Karpas-422 (cell line): ENCODE measurements at places on chromosomes 2 and 18.

DNA sequence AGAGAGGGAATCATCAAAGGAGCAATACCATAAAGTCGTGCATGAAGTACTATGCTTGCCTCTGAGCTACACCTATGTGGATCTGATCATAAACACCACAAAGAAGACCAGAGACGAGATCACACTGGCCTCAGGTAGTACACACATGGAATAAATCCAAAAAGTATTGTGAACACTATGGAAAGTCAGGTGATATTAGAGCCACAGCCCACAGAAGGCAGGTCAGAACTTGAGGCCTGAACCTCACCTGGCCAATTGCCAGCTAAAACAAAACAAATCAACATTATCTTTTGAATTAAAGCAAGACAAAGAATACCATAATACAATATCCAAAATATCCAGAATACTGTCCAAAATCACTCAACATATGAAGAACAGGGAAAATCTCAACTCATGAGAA is 371.1 kb downstream of the NCKAP5 start:
- DNase-seq: no peak

- DNase-seq: peak; percentile 59
Observed at GRCh38 chr18:50313031-50313607, 25.6 kb upstream of the CXXC1 start.

DNA sequence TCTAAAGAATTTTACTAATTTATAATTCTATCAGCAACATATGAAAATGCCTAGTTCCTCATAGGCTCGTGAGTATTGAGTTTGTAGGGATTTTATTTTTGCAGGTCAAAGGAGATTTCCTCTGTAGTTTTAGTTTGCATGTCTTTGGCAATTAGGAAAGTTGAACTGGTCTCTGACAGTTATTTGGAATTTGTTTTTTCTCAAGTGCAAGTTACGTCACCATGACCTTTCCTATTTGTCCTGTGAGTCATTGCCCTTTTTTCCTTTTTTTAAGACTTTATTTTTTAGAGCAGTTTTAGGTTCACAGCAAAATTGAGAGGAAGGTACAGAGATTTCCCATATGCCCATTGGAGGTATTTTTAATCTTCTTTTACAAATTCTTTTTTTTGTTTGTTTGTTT is 29.0 kb downstream of the RAMP1 start:
- DNase-seq: no peak

GRCh38 chr2:14451312-14451711 is 181.2 kb upstream of the LRATD1 start:
- DNase-seq: no peak

GRCh38 chr2:169301596-169302335 is 60.6 kb downstream of the LRP2 start:
- no peak for DNase-seq

DNA sequence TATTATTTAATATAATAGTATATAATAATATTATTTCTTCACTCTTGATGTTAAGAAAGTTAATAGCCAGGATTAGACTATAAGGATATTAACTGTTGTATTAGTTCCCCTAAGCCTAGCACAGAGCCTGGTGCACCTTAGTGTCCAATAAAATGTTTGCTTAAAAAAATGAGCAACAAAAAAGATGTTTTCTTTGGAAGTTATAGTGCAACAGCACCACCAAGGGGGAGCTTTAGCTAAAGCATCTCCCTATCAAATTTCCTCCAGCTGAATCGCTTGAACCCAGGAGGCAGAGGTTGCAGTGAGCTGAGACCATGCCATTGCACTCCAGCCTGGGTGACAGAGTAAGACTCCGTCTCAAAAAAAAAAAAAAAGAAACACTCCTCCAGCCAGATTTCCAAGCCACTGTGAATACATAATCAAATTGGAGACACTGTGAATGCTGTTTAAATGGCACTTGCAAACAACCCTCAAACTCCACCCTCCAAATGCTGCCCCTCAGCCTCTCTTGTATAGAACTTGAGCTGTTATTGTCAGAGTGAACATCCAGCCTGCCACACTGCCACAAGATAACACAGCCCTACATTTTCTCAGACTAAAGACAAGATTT is 221.9 kb downstream of the DYM start:
- peak; percentile 71 for DNase-seq

- DNase-seq: no peak
Observed at GRCh38 chr2:12884713-12885282, 168.1 kb downstream of the TRIB2 start.

DNA sequence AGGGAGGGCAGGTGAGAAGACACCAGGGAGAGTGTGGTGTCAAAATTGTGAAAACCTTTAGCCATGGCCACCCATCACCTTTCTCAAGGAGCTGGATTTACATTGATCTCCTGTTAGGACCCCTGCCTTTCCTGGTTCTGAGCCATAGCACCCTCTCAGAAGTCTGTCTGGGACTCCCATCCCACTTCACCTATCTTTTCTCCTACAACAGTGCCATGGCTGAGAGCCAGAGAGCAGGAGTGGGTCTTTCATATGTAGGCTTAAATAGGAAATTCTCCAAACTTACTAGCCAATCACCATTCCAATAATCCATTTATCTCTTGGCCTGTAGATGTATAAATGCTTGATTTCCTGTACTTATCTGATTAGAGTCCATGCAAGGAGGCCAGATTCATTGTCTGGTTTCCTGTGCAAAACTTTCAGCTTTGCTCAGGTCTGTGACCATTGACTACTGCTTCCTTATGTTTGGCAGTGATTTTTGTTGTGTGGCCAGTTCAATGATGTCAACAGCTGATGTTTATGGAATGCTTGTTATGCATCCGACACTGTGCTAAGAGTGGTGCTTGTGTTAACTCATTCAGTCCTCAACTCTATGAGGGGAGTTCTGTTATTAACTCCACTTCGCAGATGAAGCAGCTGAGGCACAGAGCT is 57.6 kb upstream of the IGFBP5 start:
- no peak for DNase-seq

DNA sequence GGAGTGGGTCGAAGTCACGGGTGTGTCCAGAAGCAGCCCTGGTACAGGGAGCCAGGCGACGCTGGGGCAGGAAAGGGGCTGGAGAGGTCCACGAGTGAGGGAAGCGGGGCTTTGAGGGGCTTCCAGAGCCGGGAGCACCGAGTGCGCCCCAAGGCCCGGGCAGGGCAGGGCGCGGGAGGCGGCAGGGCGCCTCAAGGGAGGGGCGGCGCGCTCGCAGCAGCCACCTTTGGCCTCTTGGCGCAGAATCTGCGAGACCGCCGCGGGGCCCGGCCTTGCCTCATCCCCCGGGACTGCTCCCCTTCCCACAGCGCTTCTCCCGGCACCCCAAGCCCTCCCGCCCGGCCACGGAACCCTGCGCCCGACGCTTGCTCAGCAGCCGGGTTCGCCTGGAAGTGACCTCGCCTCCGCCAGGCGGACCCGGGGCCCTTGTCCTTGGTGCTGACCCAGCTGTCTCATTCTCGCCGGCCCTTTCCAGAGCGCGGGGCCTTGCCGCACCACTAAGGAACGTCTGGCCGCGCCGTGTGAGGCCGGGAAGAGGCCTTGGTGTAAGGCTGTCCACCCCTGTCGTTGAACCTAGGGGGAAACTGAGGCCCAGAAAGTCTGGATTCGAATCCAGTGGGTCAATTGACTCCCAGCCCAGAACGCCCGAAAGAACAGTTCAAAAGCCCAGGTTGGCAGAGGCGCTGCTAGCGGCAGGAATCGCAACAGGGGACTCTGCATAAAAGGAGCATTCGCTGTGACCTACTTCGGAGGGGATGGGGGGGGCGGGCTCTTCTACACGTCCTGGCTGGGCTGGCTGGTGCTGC is 584 bp upstream of the DNER start:
- DNase-seq: peak; percentile 53

DNA sequence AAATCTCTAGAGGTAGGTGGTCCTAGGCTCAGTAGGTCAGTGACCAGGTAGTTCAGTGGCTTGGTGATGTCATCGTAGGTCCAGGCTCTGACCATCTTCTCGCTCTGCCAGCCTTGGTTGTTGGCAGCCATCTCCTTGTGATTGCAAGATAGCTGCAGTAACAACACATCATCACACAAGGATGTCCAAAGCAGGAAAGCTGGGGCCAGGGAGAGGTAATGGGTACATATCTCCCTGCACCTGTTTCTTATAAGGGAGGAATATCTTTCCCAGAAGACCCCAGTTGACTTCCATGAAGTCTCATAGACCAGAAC is 60.5 kb downstream of the ANKRD44 start:
- no peak for DNase-seq

DNA sequence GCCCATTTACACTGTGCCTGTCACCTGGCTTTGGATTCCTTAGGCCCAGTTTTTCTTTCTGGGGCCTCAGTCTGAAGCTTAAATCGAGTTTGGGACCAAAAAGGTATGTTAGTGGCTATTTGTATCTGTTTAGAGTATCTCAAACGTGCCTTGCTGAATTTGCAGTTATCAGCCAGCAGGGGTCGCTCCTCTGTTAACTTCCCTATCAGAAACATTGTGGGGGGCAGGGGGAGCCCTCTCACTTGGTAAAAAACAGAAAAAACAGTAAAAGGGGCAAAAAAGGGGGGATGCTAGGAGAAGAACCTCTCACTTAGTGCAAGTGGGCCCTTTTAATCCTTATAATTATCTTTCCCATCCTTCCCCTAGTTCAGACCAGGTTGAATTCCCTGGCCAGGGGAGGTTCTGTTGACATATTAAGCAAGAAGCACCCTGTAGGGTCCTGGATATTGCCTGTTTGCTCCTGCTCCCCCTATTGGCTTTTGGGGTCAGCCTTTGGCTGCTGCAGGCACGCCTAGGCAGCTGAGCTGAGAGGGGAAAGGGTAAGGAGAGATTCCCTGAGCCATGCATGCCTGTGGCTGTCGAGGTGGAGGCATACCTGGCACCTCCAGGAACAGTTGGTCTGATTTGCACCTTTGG is 8.8 kb upstream of the IFIH1 start:
- peak; percentile 54 for DNase-seq

- DNase-seq: no peak
Observed at GRCh38 chr2:19230626-19231025, 127.8 kb downstream of the OSR1 start.

DNA sequence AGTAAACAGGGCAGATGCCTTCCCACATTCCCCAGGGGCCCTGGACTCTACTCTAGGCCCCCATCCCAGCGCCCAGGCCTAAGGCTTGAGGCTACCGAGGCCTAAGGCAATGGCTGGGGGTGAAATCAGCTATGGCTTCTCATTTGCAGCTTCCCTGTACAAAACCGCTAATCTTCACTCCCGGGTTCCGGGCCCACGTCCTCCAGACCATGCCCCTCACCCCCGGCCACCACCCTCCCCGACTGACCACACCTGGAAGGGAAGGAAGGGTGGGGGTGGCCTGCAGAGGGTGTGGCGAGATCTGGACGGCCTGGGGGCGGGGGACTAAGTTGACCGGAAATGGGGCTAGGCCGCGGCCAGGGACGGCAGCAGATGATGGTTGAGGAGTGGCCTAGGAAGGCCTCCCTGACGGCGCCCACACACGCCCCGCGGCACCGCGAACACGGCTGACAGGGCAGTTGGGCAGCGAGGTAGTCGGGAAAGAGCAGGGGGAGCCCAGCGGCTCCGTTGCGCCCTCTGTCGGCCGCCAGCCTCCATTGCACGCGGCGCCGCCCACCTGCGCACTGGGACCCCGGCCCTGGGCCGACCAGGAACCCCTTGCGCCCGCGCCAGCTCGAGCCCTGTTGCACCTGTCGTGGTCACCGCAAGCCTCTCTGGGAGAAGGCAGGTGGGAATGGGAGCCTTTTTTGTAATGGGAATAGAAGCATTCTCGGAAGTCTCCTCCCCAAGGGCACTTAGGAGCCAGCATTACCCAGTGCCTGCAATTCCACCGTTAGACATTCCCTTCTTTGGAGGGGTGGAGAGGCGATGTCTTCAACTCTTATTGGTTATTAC is 117.1 kb upstream of the STPG4 start:
- peak; percentile 75 for DNase-seq
